NCI-H774 (cell line): ENCODE measurements at places on chromosomes 11 and 22.

GRCh38 chr11:50187220-50187619 is 154.5 kb downstream of the OR4C45 start:
- DNase-seq: no peak

GRCh38 chr11:92453055-92453454 is 228.4 kb downstream of the FAT3 start:
- DNase-seq: no peak

GRCh38 chr11:86395061-86395551 is 20.4 kb downstream of the CCDC81 start:
- no peak for DNase-seq

GRCh38 chr22:50670513-50670912 is 2.1 kb upstream of the SHANK3 start:
- no peak for DNase-seq

DNA sequence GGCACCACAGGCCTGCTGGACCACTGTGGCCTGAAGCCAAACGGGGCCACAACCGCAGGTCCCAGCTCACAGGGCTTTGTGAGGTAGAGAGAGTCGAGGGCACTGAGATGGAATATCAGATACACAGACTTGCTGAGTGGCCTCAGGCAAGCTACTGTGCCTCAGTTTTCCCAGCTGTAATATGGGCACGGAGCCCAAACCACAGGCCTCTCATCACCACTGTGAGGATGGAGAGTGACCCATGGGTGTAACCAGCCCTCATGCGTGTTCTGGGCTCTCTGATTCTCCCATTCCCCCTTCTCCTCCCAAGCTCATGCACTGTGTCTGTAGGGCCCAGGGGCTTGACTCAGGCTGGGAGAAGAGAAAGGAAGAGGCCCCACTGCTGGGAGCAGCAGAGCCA is 4.2 kb downstream of the UNC93B1 start:
- no peak for DNase-seq

DNA sequence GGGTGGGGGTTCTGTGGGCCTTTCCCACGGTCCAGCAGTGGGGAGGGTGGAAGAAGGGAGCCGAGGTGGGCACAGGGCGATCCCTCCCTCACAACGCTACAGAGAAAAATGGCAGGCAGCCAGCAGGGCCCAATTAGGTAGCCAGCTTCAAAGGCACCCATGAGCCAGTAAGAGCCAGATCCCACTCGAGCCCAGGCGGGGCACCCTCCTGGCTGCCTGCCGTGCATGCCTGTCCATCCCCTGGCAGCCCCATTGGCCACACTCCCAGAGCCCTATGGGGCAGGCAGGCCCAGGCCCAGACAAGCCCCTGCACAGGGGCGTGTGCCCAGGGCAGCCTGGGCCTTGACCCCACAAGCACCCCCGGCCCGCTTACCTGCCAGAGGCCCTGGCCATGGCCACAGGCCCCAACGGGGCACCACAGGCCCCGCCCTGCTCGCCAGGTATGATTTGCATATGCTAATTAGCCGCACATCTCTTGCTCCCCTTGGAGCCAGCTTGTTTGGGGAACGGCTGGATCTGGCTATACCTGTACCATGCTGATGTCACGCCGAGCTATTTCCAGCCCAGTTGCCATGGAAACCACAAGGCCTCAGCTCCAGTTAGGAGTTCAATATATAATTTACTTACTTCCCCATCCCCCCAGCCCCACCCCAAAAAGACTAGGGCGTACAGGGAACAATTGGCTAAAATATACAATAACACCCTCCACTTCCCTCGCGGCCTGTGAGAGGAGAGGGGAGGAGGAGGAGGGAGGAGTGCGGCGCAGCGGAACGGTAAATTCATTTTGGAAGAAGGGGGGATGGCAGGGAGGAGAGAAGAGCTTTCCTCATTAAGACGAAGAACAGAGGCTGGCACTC is 47.5 kb upstream of the TCF20 start:
- peak; percentile 33 for DNase-seq

DNA sequence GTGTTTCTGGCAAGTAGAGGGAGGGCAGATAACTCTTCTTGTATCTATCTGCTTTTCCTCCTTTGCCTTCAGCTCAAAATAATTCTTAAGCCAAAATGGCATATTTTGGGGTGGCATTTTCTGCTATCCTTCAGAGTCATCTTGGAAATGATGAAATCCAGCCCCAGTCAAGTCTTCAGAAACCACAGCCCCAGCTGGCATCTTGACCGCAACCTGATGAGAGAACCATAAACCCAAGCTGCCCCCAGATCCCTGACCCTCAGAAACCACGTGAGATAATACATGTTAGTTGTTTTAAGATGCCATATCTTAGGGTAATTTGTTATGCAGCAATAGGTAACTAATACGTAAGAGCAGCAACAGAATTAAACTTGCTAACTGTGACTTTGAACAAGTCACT is 15.1 kb upstream of the PAMR1 start:
- no peak for DNase-seq

DNA sequence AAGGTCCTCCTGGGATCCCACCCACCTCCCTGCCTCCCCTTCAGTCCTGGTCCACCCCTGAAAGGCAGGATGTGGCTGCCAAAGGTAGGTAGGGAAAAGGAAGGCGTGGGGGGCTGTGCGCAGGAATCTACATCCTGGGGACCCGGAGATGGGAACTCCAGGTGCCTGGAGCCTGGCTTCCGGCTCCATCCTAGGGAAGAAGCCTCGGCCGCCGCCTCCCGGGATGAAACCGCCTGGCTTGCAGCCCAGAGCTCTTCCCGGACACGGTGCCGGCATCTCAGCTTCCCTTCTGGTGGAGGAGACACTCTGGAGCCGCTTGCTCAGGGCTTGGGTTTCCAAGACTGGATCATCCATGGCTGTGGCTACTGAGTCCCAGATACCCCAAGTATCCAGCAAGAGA is 33.3 kb upstream of the PDGFB start:
- no peak for DNase-seq

- no peak for DNase-seq
These were observed 286.7 kb upstream of the CCDC90B start for GRCh38 chr11:83572581-83573496.

DNA sequence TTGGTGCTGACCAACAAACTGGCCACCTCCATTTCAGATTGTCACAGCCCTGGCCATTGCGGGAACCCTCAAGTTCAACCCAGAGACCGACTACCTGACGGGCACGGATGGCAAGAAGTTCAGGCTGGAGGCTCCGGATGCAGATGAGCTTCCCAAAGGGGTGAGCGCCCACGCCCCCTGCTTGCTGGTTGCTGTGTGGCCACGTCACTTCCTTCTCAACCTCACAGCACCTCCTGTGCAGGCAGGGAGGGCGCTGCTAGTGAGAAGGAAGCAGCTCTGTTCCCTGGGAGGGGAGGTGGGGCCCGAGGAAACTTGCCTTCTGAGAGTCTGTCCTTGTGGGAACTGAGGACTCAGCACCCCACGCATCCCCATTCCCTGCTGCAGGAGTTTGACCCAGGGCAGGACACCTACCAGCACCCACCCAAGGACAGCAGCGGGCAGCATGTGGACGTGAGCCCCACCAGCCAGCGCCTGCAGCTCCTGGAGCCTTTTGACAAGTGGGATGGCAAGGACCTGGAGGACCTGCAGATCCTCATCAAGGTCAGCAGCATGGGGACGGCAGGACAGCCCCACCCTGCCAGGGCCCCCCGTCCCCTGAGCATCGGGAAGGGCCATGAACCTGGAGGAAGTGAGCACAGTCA is 19.3 kb downstream of the POLR3H start:
- no peak for DNase-seq

DNA sequence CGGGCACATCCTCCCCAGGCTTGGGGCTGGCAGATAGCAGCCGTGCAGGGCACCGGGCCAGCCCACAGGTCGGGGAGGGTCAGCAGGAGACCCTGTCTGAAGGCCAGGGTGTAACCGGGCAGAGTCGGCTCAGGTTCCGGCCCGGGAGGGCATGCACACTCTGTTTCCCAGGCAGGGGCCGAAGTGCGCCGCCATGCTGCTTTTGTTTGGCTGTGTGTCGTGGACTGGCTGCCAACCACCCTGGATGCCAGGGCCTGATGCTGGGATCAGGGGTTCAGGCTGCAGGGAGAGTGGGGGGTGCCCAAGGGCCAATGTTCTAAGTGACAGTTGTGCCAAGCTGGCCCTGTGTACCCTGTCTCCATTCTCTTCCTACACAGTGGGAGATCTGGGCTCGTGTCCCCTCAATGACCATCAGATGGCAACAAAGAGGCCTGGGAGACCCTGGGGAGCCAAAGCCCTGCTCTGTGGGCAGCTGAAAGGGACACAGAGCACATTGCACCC is 120.9 kb upstream of the B3GAT1 start:
- no peak for DNase-seq

DNA sequence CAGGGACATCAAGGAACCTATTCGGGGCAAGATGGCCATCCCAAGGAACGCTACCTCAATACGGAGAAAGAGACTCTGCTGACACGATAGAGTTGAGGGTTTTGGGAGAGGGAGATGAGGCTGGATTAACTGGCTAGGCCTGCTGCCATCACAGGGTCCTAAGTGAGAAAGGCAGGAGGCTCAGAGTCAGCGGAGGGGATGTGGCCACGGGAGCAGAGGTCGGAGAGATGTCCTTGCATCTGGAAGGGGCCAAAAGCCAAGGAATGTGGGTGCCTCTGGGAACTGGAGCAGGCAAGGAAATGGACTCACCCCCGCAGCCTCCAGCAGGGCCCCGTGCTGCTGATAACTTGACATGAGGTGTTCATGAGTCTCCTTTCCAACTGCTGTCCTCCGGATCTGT is 31.0 kb upstream of the RFPL3 start:
- no peak for DNase-seq

DNA sequence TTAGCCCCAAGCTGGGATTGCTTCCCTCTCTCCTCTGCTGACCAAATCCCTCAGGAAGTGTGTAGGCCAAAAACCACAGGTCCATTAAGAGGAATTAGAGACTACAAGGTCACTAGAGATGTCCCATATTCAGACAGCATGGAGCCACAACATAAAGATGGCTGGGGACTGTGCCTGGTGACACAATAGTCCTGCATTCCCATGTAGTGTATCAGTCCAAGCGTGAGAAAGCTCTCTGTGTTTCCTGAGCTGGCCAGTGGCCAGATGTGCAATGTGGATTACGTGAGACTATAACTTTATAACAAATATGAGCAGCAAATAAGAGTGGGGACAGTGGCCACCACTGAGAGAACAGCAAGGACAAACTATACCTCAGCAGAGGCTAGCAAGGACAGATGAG is 7.6 kb upstream of the MS4A10 start:
- no peak for DNase-seq

- DNase-seq: no peak
These were observed at the start of gene TUB for GRCh38 chr11:8080674-8081590. Gene TUB (plus strand): TSS chr11:8081211. CDS start chr11:8081511, 300 bp downstream.

GRCh38 chr22:39098576-39098975 is 1.5 kb downstream of the APOBEC3H start:
- DNase-seq: no peak

DNA sequence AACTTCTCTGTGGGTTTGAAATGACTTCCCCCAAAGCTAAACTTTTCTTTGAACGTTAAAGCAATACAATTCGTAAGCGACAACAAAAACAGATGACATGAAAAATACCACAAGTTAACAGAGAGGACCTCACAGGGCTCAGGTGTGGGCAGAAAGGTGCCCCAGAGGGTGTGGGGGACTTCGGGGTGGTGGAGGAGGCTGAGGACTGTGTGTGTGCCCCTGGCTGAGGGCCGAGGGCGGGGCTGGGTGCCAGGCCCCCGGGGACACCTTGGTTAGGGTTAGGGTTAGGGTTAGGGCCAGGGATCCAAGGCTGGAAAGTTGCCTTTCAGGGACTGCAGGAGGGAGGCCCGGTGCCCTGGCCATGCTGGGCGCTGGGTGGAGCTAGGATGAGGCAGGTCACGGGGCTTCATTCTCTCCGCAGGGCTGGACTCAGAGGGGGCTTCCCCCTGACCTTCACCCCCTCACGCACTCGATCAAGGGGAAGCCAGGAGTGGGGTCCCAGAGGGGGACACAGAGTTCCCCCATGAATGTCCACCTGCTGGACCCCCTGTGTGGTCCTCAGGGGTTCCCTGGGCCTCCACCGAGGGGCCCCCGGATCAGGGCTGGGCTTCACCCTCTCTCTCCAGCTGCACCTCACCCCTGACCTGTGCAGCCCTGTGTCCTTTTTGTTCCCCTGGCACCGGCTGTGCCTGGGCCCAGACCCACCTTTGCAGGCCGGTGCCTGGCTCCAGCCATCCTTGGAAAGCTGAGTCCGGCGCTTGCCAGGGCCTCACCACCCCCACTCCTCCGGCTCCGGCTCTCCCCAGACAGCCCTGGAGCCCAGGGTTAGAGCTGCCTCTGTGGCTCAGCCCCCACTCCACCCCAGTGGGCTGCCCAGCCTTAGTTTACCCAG is 7.0 kb downstream of the TNNI2 start:
- DNase-seq: no peak
